ENCODE measurements at places on chromosomes 16 and 17.

DNA sequence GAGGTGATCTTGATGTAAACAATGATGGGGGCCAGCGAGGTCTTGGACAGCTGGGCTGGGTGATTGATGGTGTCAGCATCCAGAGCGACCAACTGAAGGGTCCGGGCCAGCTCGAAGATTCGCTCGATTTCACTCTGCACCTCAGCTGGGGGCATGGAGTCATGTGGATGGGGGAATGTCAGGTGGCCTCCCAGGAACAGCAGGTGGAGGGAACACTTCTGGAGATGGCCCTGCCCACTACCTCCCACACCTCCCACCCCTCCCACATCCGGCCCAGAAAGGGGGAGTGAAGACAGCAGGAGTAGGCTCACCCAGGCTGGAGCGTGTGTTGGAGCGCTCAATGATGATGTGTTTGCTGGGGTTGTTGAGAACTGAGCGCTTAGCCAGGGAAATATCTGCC is 13.7 kb downstream of the CACNB1 start:
- no peak for DNase-seq

DNA sequence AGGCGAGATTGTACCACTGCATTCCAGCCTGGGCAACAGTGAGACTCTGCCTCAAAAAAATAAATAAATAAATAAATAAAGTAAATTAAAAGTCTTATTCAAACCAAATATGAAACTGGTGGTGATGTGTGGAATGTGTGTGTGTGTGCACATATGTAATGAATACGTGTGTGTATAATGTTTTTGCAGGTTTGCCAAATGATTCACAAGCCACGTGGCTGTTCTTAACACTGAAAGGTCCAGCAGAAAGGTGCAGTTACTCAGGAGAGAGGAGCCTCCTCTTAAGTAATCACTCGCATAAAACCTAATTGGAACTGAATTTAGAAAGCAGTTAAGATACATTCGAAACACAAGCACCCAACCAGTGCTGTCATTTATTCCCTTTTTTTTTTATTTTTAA is 22.9 kb downstream of the GDE1 start:
- no peak for DNase-seq

- no peak for DNase-seq
Measured at GRCh38 chr16:2001456-2002355, 7.9 kb downstream of the ZNF598 start.

- DNase-seq, result no peak
Measured at GRCh38 chr17:2155573-2155972, 100.7 kb downstream of the HIC1 start.

DNA sequence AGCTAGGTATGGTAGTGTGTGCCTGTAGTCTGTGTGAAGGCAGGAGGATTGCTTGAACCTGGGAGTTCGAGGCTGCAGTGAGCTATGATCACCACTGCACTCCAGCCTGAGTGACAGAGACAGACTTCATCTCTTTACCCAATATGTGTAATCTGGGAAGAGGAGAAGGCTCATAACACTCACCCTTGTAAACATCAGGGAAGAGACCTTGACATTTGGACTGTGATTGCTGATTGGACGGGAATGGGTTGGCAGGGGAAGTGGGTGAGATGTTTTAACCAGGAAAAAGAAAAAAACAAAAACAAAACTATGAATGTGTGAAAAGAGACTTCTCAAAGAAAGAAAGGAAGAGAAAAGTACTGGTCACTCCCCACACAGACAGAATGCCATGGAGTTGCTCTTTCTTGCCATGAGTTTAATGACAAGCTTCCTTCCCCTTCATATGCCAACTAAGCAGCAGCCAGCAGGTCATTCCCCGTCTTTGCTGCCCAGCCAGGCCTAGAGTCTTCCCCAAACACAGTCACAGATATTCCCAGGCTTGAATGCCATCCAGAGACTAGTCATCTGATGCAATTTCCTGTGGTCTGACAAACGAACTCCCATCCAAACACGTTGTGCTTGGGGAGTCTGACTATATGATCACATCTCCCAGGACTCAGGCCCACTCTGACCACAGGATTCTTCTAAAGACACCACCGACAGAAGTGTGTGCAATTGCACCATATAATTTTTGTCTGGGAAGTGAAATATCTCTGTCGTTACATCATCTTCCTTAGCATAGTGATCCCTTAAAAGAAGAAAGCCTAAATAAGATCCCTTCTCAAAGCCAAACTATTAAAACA is 3.6 kb upstream of the XAF1 start:
- no peak for DNase-seq

DNA sequence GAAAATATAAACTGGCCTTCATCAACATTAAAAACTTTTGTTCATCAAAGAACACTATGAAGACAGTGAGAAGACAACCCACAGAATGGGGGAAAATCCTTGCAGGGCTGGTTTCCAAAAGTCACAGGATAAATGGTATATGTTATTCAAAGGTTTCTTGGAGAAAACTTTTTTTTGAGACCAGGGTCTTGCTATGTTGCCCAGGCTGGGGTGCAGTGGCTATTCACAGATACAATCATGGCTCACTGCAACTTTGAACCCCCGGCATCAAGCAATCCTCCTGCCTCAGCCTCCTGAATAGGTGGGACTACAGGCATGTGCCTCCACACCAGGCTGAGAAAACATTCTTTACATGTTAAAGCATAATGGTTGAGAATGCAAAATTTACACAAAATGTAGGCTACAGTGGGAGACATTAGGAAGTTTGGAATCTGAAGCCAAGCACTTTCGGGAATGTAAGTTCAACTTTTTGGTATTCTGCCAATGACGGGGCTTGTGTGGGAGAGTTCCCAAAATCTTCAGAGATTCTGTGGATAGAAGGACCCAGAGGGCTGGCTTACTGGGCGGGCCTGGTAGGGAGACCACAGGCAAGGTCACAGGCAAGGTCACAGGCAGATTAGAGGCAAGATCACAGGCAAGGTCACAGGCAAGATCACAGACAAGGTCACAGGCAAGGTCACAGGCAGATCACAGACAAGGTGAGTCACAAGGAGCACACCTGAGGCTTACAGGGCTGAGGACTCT is 24.2 kb upstream of the ATP2A3 start:
- no peak for DNase-seq

DNA sequence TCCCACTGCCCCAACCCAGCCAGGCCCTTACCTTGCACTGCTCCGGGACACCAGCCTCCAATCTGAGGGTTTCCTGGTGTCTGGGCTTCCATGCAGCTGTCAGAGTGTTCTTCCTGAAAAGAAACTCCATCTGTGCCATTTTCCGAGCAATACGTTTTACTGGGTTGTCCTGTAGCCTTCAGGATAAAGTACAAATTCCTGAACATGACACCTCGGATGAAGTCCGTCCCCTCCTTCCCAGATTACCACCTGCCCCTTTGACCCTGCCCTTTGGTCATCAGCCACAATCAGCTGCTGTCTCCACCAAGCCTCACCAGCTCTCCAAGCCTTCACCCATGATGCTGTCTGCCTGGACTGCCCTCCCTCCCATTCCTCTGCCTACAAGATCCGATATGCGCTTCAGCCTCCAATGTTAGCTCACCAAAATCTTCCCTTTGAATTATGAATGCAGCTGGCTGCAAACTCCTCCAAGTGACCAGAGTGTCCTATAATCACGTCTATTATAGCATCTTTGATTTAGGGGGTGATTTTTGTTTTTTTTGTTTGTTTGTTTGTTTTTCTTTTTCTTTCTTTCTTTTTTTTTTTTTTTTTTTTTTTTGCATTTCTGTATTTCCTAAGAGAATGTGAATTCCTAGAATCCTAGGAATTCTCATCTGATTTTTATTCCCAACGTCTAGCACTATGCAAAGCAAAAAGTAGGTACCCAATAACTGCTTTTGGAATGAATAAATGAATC is 60.6 kb upstream of the KIFC3 start:
- no peak for DNase-seq

DNA sequence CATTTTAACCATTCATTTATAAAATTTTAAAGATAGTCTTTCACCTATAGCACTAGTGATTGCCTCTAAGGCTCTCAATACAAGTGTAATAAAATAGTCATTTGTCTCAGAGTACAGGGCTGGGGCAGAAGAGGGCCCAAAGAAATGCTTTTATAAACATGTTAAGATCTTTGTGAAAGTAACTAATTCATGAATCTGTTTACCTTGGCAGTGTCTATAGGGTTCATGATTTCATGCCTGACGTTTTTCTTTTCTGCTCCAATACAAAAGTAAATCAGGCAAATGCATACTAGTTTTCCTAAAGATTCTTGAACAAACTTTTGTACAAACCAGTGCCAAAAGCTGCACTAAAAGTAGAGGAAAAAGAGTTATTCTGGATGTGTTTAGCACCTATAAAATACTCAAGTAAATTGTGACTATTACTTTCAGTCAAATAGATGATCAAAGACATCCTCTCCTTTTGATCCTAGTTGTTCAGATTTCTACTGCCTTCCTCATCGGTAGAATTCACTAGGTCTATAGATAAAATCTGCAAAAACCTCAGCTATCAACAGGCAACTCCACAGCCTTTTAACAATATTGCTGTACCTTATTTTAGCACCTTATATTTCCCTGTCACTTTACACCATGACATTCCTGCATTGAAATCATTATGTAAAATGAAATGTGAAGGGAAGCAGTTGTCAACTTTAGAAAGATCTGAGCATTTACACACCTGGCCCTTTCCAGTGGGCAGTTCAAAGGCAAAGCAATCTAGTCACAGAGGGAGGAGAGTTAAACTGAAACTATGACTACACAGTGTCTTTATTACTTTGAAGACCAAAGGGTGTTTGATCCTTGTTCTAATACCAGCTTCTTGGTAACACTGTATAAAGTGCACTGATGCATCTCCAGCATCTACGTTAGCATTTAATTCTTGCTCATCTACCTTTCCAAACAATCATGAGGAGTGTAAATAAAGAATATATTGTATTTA is 100.0 kb upstream of the MED13 start:
- DNase-seq, result no peak

DNA sequence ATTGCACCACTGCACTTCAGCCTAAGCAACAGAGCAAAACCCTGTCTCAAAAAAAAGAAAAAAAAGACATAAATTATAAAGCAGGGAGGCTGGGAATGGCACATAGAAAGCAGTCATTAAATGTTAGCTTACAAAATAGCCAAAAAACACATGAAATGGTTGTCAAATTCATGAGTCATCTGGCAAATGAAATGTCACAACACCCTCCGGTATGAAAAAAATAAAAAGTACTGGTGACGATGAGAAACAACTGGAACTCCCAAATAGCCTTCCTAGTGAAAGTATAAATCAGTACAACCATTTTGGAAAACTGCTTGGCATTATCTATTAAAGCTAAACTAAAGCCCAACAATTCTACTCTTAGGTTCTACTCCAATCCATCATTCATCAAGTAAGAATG is 3.5 kb upstream of the KATNB1 start:
- DNase-seq, result no peak
